ENCODE measurements at places on chromosomes 2 and 18.
A peak's percentile ranks its signal among the peaks of the same experiment; 100 is the strongest.

DNA sequence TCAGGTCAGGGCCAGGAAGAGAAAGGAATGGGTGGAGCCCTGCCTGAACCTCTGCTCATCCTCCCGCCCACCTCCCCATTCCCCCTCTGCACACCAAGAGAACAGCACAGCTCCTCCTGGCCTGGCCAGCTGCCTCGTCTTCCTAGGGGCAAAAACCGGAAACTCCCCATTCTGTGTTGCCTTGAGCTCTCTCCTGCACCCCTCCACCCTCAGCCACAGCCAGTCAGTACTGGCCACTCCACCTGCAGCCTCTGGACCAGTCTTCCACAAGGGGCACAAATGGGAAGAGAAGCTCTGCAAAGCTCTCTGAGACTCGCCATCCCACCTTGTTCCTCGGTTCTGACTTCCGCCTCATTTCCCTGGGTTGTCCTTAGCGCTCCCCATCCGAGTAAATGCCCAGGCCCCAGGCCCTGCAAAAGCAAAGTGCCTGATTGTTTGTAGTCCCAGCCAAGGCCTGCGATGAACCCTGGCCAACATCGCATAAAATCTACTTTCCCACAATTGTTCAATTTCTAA lies 39.3 kb upstream of the SLC35G4 start:
- DNase-seq = no peak

DNA sequence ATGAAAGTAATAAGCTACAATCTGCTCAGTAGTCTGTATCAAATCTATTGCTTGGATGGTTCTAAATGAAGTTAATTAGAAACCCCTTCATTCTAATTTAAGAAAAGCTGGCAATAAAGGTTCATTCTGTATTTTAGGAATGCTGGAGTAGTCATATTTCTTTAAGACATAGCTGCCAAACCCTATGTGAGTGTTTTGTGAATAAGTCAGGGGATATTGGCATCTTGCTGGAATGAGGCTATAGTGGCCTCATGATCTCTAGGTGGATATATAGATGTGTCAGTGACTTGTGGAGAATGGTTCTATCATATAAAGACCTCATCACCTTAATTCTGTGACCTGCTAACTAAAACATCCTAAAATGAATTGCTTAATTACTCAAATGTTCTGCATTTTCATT lies 196.3 kb downstream of the PDE1A start:
- no peak for DNase-seq

- DNase-seq = no peak
Observed at GRCh38 chr18:2878656-2879330, 32.0 kb downstream of the EMILIN2 start.

GRCh38 chr2:68569604-68570003 lies 73.8 kb upstream of the PROKR1 start:
- no peak for DNase-seq

- no peak for DNase-seq
Observed at GRCh38 chr2:40155728-40156127, 296.2 kb downstream of the SLC8A1 start.

- no peak for DNase-seq
Observed at GRCh38 chr2:67806816-67807215, 256.0 kb downstream of the C1D start.

DNA sequence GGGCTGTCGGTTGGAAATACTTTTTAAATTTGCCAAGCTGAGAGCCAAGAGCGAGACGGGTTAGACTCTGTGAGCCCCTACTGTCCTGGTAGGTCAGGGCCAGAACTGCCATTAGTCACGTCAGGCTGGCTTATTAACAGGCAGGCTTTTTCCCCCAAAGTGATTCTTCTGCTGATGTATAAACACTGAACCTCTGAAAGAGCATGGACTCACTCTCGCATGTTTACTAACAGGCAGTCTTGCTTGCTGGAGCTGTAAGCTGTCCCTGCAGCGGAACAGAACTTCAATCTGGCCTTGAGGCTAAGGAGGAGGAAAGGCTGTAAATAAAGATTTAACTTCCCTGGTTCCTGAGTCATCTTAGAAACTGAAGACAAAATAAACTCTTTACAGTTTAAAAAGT lies 288.4 kb downstream of the PIEZO2 start:
- peak; percentile 37 for DNase-seq

- DNase-seq = no peak
Observed at GRCh38 chr2:5464657-5465056, 227.5 kb upstream of the SOX11 start.

DNA sequence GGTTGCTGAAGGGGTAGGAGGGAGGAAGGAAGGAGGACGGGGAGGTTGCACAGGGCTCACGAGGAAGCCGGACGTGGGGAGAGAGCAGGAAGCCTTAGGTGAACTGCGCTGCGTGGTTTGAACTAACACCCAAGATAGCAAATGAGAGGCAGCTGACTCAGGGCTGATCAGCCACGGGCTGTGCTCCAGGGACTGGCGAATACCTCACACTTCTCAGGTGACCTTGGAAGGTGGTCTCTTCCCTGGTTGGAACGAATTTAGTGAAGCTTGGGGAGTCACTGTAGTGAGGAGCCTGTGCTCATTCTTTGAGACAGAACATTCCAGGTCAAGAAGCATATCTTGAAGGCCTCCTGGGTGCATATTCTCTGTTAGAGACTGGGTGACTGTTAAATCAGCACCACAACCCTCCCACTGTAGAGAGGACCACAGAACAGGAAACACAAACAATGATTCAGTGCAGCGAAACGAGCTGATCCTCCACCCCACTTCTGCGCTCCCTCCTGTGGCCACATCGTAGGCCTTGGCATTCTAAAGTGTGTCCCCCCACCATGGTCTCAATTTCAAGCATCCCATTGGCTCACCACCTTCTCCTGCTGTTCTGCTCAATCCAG lies 33.8 kb downstream of the TOGARAM2 start:
- no peak for DNase-seq

GRCh38 chr2:215556979-215557378 lies 121.1 kb upstream of the FN1 start:
- no peak for DNase-seq
